ENCODE measurements at places on chromosomes 16 and 17.

GRCh38 chr16:56547949-56548567 lies 16.8 kb upstream of the MT4 start:
- no peak for DNase-seq

DNA sequence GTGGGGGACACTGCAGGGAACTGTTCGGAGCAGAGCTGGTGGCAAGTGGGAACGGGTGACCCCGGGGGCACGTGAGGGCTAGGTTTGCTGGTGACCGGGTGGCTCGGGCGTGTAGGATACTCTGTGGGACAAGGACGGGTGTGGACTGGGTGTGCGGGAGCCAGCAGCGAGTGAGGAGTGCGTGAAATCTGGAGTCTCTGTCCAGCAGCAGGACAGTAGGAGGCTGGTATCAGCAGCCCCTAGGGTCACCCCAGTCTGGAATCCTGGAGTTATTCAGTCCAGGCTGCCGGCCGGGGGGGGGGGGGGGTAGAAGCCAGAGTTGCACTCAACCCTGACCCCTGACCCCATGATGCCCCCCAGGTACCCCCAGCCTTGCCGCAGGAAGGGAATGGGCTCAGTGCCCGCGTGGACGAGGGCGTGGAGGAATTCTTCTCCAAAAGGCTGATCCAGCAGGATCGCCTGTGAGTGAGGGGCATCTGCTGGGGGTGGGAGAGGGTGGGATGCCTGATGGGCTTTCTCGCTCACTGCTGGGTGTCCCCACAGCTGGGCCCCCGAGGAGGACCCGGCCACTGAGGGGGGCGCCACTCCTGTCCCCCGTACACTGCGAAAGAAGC lies 6.2 kb downstream of the ACD start:
- DNase-seq, result no peak

DNA sequence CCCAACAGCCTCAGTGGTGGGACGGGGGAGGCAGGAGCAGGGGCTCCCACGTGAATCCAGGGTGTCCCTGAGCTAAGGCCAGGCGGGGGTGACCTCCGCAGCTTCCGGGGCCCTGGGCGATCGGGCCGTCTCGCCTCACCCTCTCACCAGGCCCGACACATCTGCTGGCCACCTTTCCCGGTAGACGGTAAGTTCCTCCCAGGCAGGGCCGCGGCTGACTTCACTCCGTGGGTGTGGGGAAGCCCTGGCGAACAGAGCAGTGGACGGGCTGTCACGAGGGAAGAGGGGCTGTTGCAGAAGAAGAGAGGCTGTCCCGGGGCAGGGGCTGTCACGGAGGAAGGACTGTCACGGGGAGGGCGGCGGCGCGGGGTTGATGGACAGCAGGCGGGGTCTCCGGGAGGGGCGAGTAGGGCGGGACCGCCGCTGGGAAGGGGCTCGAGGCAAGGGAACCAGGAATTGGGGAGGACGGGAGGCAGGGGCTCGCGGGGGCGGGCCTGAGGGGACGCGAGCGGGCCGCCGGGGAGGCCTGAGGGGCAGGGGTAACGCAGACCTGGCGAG lies 498 bp downstream of the PKMYT1 start:
- DNase-seq, result no peak

GRCh38 chr16:87963400-87963799 lies 12.2 kb downstream of the BANP start:
- peak; percentile 64 for DNase-seq

DNA sequence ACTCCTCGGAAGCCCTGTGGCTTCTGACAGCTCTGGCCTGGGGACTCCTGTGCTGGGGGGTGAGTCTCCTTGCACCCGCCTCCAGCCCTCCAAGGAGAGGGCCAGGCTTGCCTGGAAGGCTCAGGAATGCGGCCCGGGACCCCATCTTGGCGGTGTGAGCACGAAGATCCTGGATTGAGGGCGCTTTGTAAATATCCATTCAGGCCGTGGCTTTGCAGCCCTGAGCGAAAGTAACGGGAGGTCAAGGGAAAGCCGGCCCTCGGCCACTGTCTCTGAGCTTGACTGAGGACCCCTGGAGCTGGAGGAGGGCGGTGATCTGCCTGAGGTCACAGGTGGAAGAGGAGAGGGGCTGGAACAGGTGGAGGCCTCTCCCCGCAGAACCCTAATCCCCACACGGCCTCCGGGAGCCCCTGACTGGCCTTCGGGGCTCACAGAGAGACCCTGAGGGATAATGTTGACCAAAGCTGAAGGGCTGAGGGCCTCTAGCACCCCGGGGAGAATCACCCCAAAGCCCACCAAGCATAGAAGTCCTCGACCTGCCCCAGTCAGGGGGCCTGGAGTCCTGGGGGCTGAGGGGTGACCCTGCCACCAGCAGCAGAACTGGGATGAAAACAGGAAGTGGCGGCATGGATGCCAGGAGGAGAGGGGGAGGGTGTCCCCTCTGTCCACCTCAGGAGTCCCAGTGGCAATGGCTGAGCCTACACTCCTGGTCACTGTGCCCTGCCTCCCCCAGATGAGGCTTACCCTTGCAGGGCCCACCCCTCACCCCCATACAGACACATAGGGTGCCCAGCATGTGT lies 8.3 kb upstream of the RASD1 start:
- no peak for DNase-seq

- peak; percentile 52 for DNase-seq
Observed at GRCh38 chr17:17783116-17783824, 53.5 kb downstream of the SREBF1 start.

GRCh38 chr17:14693382-14693781 lies 392.5 kb downstream of the HS3ST3B1 start:
- no peak for DNase-seq

DNA sequence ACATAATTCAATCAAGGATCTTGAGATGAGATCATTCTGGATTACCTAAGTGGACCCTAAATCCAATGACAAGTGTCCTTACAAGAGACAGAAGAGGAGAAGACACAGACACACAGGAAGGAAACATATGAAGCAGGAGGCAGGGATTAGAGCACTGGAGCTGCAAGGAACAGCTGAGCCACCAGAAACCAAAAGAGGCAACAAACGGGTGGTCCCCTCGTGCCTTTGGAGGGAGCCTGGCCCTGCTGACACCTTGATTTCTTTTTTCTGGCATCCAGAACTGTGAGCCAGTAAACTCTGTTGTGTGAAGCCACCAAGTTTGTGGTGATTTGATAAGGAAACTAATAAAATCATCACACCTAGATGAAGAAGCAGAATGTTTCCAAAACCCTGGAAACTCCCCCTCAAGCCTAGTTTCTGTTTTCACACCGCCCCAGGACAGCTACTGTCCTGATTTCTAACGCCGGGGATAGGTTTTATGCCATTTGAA lies 115.2 kb downstream of the PITPNC1 start:
- DNase-seq, result no peak

GRCh38 chr17:50346313-50347116 lies 589 bp downstream of the XYLT2 start:
- no peak for DNase-seq

DNA sequence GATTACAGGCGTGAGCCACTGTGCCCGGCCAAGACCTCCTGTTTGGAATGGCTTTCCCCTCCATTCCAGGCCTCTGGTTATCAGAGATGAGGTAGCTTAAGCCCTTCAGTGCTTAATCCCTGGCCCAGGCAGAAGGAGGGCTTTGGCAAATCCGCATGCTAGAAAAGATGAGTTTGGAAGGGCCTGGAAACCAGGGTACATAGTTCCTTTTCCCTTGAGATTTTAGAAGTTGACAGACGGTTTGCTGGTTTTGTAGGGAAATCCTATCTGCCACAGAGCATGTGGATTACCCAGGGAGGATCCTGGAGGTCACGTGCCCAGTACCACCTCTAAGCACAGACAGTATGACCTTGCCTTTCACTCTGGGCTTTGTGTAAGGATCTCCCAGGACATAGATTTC lies 114.7 kb upstream of the CACNG3 start:
- DNase-seq, result no peak

DNA sequence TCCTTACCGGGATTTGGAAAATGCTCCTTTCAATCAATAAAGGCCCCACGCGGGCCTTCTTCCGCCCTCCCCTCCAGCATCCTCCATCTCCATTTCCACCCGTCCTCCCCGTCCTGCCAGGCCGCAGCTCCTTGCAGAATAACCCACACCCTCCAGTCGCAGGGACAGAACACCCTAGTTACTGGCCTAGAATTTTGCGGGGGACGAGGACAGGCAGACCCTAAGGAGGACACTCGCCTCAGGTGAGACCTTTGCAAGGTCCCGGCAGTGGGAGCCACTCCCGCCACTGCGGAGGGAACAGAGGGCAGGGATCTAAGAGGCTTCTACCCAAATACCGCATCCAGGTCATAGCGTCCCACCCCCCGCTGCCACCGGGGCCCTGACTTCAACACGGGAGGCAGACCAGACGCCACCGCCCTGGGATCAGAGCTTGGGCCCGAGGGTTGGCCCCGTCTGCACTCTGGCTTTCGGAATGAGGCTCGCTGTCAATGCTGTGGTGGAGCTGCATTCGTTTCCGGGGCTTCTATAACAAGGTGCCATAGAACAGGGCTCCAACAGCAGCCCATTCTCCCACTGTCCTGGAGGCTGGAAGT lies 26.8 kb downstream of the SLC25A10 start:
- no peak for DNase-seq

DNA sequence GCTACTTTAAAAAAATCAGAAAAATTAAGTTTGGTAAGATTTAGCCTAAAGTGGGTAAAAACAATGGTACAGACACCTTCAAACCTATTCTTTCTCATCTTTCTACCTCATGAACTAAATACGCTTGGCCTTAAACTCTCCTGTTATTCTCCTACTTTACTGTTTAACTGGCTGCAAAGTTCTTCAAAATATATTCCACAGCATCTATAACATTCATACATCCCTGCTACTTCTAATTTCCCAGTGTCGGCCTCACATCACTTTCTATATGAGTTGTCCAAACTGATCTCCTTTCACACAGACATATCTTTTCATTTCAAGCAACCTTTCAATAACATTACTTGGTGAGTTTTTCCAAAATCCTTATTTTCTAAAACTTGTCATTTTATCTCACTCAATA lies 64.0 kb downstream of the MED13 start:
- no peak for DNase-seq

DNA sequence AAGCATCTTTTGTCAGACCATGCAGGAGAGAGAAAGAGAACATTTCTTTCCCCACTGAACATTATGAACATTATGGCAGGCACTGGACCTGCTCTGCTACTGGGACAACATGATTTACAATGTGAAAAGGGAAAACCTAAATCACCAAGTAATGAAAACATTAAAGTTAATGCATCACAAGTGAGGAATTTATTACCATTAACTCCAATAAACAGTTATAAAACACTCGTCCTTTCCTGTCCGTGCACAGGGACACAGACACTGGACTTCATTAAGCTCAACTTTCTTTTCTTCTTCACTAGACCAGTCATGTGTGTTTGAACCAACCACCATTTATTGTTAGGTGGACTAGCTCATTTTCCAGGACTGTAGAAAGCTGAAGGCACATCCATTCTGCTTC lies 95.4 kb downstream of the SNX11 start:
- no peak for DNase-seq

- DNase-seq, result no peak
Observed at GRCh38 chr16:21634216-21634615, 18.2 kb downstream of the IGSF6 start.

- DNase-seq, result peak; percentile 93
Observed at GRCh38 chr16:3158510-3159314, 23.9 kb downstream of the ZNF213 start.
